ENCODE measurements at places on chromosomes 2 and 18.

- DNase-seq = no peak
These were observed 133.7 kb downstream of the KLHL29 start for GRCh38 chr2:23518481-23519333.

DNA sequence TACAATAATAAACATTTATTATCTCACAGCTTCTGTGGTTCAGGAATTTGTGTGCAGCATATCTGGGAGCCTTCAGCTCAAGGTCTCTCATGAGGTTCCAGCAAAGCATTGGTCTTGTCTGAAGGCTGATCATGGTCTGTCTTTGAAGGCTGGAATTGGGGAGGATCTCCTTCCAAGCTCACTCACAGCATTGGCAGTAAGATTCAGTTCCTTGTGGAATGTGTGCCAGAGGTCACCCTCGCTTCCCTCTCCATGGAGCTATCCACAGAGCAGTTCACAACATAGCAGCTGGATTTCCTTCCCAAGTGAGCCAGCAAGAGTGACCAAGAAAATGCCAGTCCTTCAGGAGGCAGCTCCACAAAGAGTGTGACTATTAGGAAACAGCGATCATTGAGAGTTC is 202.2 kb upstream of the ST6GAL2 start:
- no peak for DNase-seq

DNA sequence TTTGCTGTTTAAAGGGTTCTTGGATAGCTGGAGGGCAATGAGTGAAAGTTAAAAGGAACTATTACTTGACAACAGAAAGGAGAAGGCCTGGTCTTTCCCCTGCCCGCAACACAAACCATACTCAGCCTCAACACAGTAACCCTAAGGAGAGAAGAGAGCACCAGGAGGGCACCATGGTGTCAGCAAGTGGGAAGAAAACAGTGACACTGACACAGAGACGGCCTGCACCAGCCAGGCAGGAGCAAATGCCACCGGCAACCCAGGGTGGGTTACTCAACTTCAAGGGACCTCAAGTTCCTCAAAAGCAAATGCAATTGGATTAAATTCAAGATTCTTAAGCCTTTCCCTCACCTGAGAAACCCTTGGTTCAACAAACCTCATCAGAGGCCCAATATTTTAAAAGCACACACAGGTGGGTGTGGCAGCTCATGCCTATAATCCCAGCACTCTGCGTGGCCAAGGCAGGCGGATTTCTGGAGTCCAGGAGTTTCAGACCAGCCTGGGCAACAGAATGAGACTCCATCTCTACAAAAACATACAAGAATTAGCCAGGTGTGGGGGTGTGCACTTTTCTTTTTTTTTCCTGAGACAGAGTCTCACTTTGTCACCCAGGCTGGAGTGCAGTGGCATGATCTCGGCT is 52.3 kb downstream of the TFCP2L1 start:
- peak; percentile 45 for DNase-seq

GRCh38 chr2:11133936-11134320 is 21.3 kb upstream of the SLC66A3 start:
- DNase-seq = no peak

DNA sequence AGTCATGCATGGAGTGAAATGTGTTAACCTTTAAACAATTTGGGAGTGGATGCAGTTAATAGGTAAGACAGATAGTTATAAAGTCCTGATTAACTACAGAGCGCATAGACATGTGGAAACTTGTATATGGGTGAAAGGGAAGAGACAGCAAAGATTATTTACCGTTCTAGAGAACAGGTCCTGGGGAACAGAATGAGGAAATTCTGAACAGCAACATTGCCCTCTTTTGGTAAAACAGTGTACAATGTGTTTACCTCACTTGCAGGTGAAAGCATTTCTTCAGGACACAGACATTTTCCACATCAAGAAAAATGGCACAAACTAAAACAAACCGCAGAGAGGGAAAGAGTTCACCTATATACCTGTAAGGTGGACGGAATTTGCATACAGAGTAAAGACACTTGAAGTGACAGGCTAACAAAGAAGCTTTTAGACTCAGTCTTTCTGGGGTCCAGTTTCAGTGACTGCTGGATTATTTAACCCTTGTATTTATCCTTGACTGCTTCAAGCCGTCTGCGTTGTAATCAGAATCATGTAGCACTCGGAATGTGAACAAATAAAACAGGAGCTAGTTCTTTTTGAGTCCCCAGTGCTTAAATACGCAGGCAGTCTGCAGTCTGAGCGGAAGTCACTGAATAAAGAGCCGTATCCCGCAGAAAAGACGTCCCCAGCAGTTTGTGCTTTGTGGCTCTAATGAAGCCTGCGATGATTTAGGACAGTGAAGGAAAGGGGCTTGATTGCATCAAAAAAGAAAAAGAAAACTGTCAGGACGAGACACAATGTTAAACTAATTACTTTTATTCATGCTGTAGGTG is 364.8 kb upstream of the GALNT5 start:
- DNase-seq = no peak

- DNase-seq = no peak
These were observed 105.0 kb upstream of the FSIP2 start for GRCh38 chr2:185633621-185634020.

DNA sequence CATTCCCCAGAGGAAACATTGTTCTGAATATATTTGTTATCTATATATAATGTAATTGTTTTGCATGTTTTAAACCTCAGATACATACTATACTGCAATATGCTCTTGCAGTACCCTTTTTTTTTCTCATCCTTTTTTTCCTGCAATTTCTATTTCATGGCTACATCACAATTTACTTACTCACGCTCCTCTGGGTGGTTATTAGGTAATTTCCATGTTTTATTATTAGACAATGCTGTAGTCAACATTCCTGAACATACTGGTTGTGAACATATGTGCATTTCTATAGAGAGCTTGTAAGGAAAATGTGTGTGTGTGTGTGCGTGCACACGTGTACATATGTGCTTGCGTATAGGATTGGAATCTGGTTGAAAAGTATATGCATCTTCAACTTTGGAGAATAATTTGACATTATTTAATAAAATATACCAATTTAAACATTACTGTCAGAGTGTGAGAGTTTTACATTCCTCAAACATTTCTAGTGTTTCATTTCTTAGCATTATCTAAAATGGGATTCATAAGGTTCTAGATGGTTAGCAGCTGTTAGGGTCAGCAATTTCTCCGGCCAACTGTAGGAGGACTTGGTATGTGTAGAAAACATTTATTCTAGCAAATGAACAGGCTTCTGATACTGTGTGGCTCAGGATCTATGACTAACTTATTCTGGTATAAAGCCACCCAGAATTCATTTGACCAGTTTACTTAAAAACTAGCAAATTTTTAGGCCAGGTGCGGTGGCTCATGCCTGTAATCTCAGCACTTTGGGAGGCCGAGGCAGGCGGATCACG is 22.4 kb downstream of the NCOA1 start:
- DNase-seq = no peak

GRCh38 chr18:72640557-72640956 is 96.4 kb upstream of the CBLN2 start:
- no peak for DNase-seq
